ENCODE measurements at places on chromosomes 2 and 18. TPM values are rescaled to one million over a fixed set of nuclear protein-coding genes. Genes with fewer than 3 reads are reported as not detected.

- no peaks in the 10 kb centered on the region for H3K36me3 ChIP-seq
- H3K27me3 ChIP-seq: no peaks in the 10 kb centered on the region
- H3K4me1 ChIP-seq: no peaks in the 10 kb centered on the region
- no peak overlapping the region for H3K4me3 ChIP-seq
- no peak for DNase-seq
Measured at GRCh38 chr2:145524836-145525235, 1004.9 kb upstream of the ZEB2 start.

DNA sequence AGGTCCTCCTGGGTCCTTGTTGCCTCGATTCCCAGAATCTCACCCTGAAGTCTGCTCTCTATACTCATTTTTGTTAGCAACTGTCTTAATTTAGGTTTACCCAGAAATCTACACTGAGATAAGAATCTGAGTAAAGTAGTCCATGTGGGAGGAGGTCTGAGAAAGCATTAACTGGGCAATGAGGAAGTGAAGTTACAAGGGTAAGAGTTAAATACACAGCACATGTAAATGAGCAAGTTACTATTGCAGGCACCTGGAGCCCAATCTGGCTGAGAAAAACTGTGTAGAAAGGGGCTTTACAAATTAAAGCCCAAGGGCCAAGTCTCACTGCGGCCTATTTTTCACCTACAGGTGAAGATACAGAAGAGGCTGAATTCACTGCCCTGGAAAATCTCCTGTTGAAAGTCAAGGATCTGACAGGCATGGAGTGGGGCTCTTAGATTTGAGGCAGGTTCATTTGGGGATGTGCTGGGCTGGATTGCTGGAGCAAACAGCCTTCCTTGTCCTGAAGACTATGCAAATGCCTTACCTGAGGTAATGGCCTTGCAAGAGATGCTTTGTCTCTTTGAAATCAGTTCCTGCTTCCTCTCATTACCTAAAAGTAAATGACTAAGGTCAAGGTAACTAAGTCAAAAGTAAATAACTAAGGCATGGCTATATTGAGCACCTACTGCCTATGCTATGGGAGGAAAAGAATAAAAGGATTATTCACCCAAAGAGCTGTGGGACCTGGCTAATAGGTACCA, 84.4 kb upstream of the DYNAP start:
- DNase-seq: no peak
- H3K27ac ChIP-seq: no peak overlapping the region
- H3K4me1 ChIP-seq: peaks cover 6% of the 10 kb centered on the region
- H3K36me3 ChIP-seq: no peaks in the 10 kb centered on the region

- H3K4me3 ChIP-seq: no peak overlapping the region
- no peak for DNase-seq
- H3K4me1 ChIP-seq: no peaks in the 10 kb centered on the region
- no peak overlapping the region for H3K27ac ChIP-seq
- H3K36me3 ChIP-seq: no peaks in the 10 kb centered on the region
- H3K27me3 ChIP-seq: no peaks in the 10 kb centered on the region
Measured at GRCh38 chr18:63823516-63824219, 48.5 kb downstream of the SERPINB7 start.

GRCh38 chr2:233247744-233248143, 3.7 kb upstream of the ATG16L1 start:
- H3K27me3 ChIP-seq: no peaks in the 10 kb centered on the region
- peak overlapping the region; percentile 93 for H3K27ac ChIP-seq
- H3K4me3 ChIP-seq: no peak overlapping the region
- DNase-seq: peak; percentile 94
- H3K4me1 ChIP-seq: peaks cover 68% of the 10 kb centered on the region

GRCh38 chr2:146986161-146986560, 858.7 kb upstream of the ACVR2A start:
- no peaks in the 10 kb centered on the region for H3K36me3 ChIP-seq
- no peaks in the 10 kb centered on the region for H3K27me3 ChIP-seq
- H3K4me1 ChIP-seq: no peaks in the 10 kb centered on the region
- no peak for DNase-seq
- no peak overlapping the region for H3K4me3 ChIP-seq
- H3K27ac ChIP-seq: no peak overlapping the region

GRCh38 chr2:131431336-131431735, 44.6 kb upstream of the TUBA3D start:
- no peaks in the 10 kb centered on the region for H3K36me3 ChIP-seq
- DNase-seq: no peak
- H3K4me3 ChIP-seq: no peak overlapping the region
- H3K27ac ChIP-seq: no peak overlapping the region
- H3K27me3 ChIP-seq: peaks cover 59% of the 10 kb centered on the region
- H3K4me1 ChIP-seq: no peaks in the 10 kb centered on the region

- no peak overlapping the region for H3K27ac ChIP-seq
- H3K36me3 ChIP-seq: no peaks in the 10 kb centered on the region
- H3K4me1 ChIP-seq: no peaks in the 10 kb centered on the region
- H3K4me3 ChIP-seq: no peak overlapping the region
- no peak for DNase-seq
Measured at GRCh38 chr2:96587843-96588242, 50.3 kb downstream of the KANSL3 start.

- H3K4me3 ChIP-seq: no peak overlapping the region
- H3K27ac ChIP-seq: no peak overlapping the region
- no peaks in the 10 kb centered on the region for H3K4me1 ChIP-seq
- DNase-seq: no peak
Measured at GRCh38 chr2:133710613-133711012, 142.3 kb upstream of the NCKAP5 start.

DNA sequence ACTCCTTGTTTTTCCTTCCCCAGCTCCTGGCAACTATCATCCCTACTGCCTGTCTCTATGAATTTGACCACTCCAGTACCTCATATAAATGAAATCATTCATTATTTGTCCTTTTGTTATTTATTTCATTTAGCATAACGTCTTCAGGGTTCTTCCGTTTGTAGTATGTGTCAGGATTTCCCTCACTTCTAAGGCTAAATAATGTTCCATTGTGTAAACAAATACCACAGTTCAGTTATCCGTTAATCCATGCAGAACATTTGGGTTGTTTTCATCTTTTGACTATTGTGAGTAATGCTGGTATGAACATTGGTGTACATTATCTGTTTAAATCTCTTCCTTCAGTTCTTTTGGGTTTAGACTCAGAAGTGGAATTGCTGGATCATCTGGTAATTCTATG, 18.8 kb downstream of the DYNC2LI1 start:
- no peaks in the 10 kb centered on the region for H3K27me3 ChIP-seq
- H3K36me3 ChIP-seq: 0 out of 2 replicates have a peak, but pooled peaks cover 3% of the 10 kb centered on the region
- no peak for DNase-seq
- no peaks in the 10 kb centered on the region for H3K4me1 ChIP-seq
- H3K27ac ChIP-seq: no peak overlapping the region

RPS27A gene
- 1,269 TPM for total RNA-seq

ZNF396 gene
- 2.0 TPM for total RNA-seq

NTSR2 gene
- total RNA-seq: not detected
